Bronchial epithelial cell (primary cell): ENCODE measurements at places on chromosomes 7 and 10.

GRCh38 chr7:133746847-133747246, 380.3 kb upstream of the LRGUK start:
- peak; percentile 12 for DNase-seq

- DNase-seq, result no peak
Measured at GRCh38 chr7:105532709-105533460, 884 bp downstream of the RINT1 start.

- no peak for DNase-seq
Measured at GRCh38 chr7:116152276-116152675, 58.1 kb upstream of the TES start.

DNA sequence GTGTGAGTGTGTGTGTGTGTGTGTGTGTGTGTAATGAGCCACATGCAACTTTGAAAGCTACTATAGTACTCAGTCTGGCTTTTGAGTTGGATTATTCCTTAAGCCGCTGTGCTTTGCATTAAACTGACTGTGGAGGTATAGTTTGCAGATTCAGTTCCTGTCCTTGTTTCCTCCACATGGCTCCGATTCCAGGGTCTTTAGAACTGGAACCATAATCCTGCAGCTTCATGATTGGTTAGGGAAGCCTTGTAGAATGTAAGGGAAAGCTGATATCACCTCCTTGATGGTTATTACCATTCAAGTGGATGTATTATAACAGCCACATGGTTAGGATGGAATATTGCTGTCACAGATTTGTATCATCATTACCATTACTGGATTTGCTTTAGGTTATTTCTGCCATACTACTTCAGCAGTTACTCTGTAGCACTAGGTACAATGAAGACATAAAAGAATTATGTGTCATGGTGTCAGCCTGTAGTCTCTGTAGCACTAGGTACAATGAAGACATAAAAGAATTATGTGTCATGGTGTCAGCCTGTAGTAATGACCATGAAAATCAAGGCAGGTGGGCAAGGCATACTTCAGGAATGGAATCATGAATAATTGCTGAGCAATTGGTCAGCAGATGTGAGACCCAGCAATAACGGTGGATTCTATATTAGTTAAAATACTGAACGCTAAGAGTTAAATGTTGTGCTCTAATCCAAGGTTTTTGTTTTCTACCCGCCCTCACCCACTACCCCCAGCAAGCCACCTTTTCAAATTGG, 275.1 kb upstream of the FZD1 start:
- DNase-seq, result no peak

GRCh38 chr7:29194206-29194593, 375 bp upstream of the CHN2 start:
- DNase-seq, result no peak

GRCh38 chr7:25109276-25109675, 15.8 kb downstream of the CYCS start:
- DNase-seq, result no peak

GRCh38 chr10:14102056-14102455, 228.7 kb downstream of the FRMD4A start:
- peak; percentile 30 for DNase-seq

- DNase-seq, result peak; percentile 45
Measured at GRCh38 chr10:98340261-98340939, 72.4 kb upstream of the LOXL4 start.

- no peak for DNase-seq
Measured at GRCh38 chr10:122617476-122618270, 57.1 kb downstream of the DMBT1 start.

DNA sequence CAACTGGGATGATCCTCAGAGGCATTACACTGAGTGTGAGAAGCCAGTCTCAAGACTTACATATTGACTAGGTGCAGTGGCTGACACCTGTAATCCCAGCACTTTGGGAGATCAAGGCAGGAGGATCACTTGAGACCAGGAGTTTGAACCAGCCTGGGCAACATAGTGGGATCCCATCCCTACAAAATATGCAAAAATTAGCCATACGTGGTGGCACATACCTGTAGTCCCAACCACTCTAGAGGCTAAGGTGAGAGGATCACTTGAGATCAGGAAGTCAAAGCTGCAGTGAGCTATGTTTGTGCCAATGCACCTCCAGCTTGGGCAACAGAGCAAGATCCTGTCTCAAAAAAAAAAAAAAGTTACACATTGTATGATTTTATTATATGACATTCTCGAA, 23.5 kb upstream of the TNPO3 start:
- no peak for DNase-seq
